Activated CD4-positive, alpha-beta T cell treated with anti-CD3 and anti-CD28 coated beads for 24 hours (primary cell): ENCODE measurements at places on chromosomes 2 and 18.

DNA sequence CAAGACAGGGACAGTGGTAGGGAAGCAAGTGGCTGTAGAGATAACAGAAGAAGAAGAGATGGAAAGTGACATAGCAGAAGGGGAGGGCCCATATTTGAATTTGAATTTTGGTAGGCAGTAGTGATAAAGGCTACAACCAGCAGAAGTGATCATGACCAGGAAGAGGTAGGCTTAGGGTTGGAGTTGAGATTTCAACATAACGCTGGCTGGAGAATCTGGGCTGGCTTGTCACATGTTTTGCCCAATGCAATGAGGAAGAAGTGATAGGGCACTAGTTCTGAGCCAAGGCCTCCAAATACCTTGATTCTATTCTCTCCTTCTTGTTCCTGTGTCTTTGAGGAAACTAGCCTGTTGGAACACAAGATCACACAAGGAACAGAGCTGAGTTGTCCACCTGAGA lies 69.4 kb downstream of the SCG2 start:
- no peak for DNase-seq

- no peak for DNase-seq
These were observed 954.9 kb downstream of the TDRD15 start for GRCh38 chr2:22078701-22079100.

DNA sequence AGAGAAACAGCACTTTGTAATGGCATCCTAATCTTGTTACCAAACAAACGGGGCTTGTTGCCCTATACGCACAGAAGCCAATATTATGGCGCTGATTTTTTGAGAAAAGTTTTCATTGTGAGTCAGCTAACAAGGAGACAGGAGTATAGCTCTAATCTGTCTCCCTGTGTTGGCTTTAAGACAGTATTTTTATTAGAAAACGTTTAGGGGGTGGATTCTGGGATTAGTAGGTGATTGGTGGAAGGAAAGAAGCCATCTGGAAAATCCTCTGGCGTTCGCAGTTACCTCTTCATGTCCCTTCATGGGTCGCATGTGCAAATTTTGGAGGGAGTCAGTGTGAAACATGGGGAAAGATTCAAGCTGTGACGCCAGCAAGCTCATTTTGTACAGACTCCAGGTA lies 698 bp upstream of the TMEM237 start:
- no peak for DNase-seq

GRCh38 chr18:64055019-64055418 lies 85.1 kb downstream of the SERPINB8 start:
- DNase-seq, result no peak

DNA sequence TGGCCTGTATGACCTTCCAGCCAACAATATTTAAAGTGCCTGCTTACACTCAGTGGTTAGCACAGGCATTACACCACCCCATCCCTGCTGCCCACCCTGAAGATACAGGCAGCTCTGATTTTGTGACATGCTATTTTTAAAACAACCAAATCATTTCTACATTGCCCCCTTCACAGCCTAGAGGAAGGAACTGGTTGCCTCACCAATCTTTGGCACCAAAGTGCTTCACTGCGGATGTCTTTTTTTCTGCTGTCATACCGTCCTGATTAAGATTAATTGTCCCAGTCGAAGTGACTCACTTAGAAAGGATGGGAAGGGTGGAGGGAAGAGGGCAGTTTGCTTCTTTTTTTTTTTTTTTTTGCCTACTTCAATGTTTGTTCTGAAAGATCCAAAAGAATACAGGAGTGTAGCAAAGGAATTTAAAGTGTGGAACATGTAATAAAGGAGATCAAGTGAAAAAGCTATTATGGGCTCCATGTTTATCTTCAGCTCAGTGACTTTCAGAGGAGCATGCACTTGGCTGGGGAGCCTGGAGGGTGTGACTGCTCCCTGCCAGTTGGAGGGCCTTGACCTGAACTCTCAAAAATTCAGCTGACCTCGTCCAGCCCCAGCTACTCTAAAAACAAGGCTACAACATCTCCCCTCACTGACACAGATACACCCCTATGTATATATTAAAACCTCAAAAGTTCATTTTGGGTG lies 501.1 kb upstream of the TNP1 start:
- DNase-seq, result no peak

- DNase-seq, result no peak
These were observed 33.5 kb upstream of the CERS6 start for GRCh38 chr2:168422584-168422983.

GRCh38 chr2:207337234-207338219 lies 171.8 kb upstream of the KLF7 start:
- DNase-seq, result no peak
